ENCODE measurements at places on chromosomes 1 and 21.
A peak's percentile ranks its signal among the peaks of the same experiment; 100 is the strongest.

- no peak for DNase-seq
Observed at GRCh38 chr21:42195378-42196031, 23.4 kb upstream of the ABCG1 start.

DNA sequence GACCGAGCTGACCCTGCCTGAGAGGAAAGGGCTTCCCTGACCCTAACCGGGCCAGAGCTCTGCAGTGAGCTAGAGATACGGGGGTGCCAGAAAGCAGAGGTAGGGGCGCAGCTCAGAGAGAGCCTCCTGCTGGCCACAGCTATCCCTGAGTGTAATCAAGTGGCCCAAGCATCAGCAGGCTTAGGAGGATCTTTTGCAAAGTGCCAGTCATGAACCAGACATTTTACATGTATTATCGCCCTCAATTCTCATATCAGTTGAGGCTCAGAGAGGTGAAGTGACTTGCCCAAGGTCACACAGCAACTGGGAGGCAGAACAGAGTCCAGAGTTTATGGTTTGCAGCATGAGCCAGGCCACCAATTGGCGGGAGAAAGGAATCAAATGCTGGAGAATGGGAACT lies 7.0 kb upstream of the ID3 start:
- DNase-seq = no peak

GRCh38 chr21:42492201-42492600 lies 3.8 kb downstream of the RSPH1 start:
- no peak for DNase-seq

GRCh38 chr1:30691480-30691879 lies 31.9 kb downstream of the MATN1 start:
- no peak for DNase-seq

DNA sequence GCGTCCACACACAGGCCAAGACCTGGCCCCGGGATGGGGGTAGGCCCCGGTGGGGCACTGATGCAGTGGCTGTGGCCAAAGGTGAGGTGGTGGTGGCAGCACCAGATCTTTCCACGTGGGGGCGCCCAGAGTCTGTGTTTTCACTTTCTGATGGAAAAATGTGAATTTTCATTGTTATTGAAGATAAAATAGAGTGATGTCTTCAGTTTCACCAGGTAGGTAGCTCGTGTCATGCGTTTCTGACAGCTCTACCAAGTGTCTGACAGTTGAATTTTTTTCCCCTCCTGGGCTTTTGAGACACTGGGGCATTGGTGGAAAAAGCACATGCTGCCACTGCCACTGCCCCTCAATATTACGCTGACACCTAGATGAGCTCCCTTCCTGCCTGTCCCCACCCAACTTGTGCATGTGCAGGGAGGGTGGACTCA lies 40.0 kb upstream of the MAGOH start:
- DNase-seq = peak; percentile 72

DNA sequence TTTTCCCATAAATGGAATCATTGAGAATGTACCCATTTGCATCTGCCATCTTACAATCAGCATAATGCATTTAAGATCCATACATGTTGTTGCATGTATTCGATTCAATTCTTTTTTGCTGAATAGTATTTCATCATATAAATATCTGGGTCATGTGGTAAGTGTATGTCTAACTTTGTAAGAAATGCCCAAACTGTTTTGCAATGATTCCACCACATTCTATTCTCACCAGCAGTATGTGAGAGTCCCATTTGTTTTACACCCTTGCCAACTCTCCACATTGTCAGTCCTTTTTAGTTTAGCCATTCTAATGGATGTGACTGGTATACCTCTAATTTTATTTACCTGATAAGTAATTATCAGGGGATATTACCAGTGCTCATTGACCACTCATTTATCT lies 115.8 kb upstream of the PBX1 start:
- no peak for DNase-seq

DNA sequence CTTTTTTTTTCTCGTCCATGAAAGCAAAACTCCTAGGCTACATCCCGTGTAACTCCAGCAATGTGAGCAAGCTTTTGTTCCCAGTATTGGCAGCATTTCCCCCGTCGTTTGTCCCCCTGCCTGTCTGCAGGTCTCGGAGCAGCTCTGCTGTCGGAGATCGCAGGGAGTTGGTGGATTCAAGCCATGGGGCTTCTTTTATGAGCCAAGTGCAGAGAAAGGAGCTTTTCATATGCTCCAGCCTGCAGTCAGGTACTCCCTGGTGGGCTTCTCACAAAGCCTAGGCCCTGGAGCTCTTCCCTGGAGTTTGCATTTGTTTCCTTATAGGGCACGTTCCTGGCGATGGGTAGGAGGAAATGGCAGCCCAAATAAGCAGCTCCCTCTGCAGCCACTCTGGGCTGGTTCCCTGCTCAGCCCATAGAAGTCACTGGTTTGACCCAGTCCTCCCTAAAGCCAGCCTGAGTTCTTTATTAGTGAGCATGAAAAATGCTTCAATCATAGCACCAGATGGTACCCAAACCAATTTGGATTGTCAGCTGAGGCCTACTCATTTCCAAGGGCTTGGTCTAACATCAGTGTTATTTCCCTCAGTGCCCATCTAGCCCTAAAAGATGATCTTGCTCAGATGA lies 78.3 kb downstream of the NUF2 start:
- DNase-seq = no peak

GRCh38 chr1:109882288-109883245 lies 28.1 kb upstream of the CSF1 start:
- no peak for DNase-seq

DNA sequence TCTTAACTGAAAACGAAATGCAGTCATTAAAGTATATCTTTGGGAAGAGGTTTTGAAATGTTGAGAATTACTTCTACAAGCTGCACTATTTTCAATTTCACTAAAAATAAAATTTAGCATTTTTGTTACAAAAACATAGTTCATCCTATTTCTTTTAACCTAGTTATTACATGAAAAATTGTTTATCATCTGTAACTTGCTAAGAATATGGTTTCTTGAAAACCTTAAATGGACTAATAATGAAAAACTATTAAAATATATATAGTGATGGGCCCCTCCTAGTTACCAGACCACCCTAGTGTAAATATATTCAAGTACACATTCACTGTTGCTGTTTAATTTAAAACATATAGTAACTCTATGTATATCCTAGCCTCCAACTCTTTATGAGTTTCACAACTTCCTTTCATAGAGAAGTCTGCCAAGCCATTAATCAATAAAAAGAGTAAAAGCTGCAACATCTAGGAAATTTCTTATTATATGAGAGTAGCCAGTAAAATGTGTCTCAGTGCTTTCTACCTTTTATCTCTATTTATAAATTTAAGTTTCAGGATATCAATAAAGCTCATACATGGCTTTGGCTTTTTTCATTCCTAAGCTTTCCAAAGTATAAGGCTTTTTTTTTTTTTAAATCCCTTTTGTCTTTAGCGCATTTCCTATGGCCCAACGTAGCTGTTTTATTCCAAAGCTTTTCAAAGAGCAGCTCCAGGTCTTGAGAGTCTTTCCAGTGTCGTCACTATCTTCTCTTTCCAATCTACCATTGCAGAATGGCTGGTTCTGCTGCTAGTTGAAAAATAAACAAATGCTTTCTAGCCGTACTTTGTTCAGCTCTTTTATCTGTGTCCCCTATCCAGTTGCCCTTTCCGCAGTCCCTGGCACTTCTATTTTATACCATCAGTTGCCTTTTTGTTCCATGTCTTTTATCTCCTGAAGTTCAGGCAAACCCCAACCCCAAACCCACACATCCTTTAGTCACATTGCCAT lies 6.5 kb downstream of the IRF2BP2 start:
- DNase-seq = no peak

DNA sequence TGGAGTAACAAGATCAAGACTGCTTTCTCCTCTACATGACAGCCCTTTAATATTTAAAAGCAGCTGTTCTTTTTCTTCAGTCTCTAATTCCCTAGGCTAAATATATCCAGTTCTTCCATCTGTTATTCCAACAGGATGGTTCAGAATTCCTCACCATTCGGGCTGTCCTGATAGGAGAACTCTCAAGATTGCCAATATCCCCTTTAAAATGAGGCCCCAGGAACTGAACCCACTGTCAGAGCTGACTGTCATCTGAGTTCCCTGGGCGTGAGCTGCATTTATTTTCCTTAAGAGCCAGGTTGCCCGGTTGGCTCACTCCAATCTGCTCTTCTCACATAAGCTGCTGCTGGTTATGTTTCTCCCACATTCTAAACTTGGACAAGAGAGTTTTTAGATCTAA lies 177.6 kb downstream of the MIS18A start:
- DNase-seq = no peak

DNA sequence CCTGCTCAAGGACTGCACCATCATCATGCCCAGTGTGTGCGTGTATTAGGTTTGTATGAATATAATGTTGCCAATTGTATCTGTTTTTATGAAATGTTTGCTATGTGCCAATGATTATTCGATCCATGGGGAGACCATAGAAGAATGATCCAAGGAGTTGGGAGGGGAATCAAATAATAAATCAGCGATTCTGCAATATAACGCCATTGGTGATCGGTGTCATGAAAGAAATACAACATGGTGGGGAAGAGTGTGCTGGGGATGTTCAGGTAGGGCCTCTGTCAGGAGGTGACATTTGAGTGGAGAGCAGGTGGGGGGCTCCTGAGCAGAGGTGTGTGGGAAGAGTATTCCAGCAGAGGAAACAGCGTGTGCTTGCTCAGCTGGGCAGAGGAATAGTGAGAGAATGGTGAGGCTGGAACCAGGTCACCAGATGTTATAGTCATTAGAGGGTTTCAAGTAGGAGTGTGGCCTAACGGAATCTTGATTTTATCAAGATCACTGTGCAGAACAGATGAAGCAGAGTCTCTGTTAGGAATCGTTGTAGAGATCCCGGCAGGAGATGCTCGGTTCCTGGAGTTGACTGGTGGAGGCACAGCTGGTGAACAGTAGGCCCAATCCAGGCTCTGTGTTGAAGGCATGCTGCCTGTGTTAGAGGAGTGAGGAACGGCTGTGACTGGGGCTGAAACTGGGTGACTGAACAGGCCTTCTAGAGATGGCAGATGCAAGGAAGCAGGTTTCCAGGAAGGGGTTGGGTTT lies 2.9 kb upstream of the ZNF496 start:
- no peak for DNase-seq

- DNase-seq = no peak
Observed at GRCh38 chr1:169019419-169020058, 87.0 kb upstream of the ATP1B1 start.

- no peak for DNase-seq
Observed at GRCh38 chr1:200364831-200365230, 45.0 kb downstream of the ZNF281 start.

DNA sequence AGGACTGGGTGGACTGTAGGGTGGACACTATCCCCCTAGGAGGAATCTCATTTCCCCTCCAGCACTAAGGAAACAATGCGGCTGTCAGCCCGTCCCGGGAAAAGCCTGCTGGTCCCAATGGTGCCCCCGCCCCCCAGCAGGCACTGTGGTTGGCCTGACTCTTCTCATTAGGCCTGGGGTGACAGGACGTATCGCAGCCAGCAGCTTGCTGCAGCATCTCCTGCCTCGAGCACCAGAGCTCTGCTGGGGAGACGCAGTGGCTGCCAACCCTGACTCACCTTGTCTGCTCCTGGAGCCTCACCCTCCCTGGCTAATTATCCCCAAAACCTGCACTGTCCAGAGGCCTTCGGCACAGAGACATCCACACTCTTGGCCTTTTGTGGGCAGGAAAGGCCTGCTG lies 115.1 kb upstream of the GJB5 start:
- DNase-seq = no peak

DNA sequence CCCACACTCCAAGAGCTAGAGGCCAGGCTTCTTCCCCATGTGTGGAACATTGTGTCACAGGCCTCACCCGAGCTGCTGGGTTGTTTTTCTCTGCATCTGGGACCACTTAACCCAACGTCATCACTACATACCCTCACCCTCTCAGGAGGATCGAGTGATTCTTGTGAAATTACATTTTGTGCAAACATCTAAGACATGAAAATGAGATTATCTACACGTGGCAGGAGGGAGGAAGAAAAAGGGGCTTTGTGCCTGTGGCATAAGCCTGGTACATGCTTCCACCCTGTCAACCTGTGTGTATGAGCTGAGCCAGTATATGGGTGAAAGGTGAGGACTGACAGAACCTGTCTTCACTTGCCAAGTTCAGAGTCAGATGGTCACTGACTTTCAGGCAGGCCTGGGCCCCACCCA lies 1.6 kb downstream of the CPT2 start:
- DNase-seq = no peak

GRCh38 chr1:76770979-76771378 lies 96.3 kb upstream of the ST6GALNAC5 start:
- no peak for DNase-seq

GRCh38 chr1:214941061-214941460 lies 141.5 kb upstream of the KCNK2 start:
- no peak for DNase-seq

DNA sequence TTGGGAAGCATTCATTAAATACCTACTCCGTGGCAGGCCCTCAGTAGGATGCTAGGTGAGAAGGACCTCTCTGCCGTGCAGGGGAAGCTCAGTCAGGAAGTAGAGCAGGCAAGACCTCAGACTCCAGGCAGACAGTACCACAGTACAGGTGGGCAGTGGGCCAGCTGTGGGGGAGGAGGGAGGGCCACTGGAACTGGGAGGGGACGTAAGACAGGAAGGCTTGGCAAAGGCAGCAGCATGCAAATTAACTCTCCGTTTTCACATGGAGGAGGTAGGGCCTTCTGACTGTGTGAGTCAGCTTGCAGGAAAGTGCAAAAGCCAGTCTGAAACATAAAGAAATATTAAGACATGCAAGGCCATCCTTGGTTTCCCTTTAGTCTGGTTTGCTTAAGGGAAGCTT lies 157.7 kb downstream of the TRIM33 start:
- DNase-seq = no peak

GRCh38 chr1:183604038-183604808 lies 14.0 kb upstream of the NCF2 start:
- DNase-seq = no peak

Data from effector memory CD8-positive, alpha-beta T cell (primary cell).